ENCODE measurements at places on chromosomes 4 and X.

- no peak for DNase-seq
Observed at GRCh38 chrX:45771114-45771513, 570.4 kb upstream of the DIPK2B start.

GRCh38 chrX:63835361-63835760 is 50.3 kb upstream of the ARHGEF9 start:
- DNase-seq, result no peak

GRCh38 chr4:17324386-17324830 is 187.5 kb downstream of the QDPR start:
- DNase-seq, result peak; percentile 51

- DNase-seq, result no peak
Observed at GRCh38 chrX:80388206-80388605, 32.0 kb upstream of the TENT5D start.

DNA sequence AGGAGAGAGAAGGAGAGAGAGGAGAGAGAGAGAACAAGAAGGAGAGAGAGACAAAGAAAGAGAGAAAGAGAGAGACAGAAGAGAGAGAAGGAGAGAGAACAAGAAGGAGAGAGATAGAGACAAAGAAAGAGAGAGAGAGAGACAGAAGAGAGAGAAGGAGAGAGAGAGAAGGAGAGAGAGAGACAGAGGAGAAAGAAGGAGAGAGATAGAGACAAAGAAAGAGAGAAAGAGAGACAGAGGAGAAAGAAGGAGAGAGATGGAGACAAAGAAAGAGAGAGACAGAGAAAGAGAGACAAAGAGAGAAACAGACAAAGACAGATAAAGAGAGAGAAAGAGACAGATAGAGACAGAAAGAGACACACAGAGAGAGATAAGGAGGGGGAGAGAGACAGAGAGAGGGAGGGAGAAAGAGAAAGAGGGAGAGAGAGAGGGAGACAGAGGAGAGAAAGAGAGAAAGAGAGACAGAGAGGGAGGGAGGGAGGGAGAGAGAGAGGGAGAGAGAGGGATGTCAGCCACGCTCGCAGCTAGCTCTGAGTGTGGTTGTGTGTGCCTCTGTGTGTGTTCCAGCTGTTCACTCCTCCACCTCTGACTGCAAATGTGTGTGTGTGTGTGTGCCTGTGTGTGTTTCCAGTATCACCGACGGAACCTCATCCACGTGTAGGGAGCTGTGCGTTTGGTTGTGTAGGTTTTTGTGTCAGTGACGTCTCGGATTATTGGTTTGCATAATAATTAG is 105.8 kb downstream of the CRLF2 start:
- no peak for DNase-seq

DNA sequence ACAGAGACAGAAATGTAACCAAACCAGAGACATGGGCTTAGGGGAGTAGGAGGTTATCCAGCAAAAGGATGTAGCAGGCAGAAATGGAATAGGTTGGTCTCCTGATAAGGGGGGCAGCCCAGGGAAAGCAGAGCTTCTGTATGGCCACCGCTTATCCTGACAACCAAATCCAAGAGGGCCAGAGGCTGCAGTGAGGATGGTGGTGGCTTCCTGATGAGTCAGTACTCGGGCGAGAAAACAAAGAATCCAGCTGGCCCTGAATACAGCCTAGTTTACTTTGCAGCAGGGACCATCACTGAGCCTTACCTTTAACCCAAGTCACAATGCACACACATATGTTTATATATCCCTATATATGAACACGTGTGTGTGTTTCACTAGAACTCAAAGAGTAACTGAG is 129.7 kb upstream of the FTHL17 start:
- no peak for DNase-seq

All from CD4-positive, alpha-beta T cell treated with Interleukin-10 for 1 hour (primary cell).